NCI-H1930 (cell line): ENCODE measurements at places on chromosomes 5 and 9.

- no peak for DNase-seq
Measured at GRCh38 chr9:96089452-96090085, 212.4 kb downstream of the HSD17B3 start.

DNA sequence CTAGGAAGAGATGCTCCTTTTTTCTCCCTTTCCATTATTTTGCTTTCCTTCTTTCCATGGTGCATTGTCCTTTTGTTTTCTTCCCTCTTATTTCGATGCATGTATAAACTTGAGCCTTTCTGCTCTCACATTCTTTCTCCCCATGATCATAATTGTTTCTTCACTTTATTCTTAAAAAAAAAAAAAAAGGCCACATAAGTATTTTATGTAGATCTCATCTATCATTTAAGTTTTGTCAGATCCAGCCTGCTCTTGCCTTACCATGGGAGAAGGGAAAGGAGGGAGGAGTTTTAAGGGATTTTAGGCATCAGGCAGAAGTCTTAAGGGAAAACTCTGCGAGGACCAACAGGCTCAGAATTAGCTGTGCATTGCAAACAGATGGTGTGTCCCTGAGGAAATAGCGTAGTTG lies 11.1 kb downstream of the TGFBR1 start:
- no peak for DNase-seq

DNA sequence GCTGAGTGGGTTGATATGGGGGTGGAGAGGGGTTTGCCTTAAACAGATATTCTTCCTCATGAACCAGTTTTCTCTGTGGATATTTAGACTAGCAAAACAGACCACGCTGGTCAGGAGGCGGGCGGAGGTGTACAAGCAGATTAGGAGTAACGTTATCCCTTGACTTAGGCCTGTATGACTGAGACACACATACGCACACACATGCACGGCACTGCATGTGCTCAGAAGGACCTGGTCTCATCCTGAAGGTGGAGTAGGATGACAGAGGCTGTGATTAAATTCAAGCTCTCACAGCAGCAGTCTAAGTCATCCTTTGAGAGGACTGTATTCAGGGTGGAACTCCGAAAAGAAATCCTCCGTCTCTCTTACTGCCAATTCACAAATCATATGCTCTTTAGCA lies 209.7 kb downstream of the DIRAS2 start:
- DNase-seq = no peak

DNA sequence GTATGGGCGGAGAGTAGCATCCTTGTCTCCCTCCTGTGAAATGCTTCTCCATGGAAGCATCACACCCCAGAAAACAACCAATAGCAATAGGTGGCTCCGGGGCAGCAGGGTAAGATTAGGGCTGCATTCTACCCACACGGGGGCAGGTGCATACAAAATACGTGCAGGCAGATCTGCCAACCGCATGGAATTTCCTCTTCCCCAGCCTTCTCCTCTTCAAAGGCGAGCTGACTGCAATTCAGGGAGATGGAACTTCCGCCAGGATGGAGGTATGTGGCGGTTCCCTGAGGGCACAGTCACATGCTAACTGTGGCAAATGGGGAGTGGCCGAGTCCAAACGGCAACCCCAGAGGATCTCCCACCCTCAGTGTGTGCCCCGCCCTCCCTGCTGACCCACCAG lies 81.5 kb downstream of the LMNB1 start:
- no peak for DNase-seq

DNA sequence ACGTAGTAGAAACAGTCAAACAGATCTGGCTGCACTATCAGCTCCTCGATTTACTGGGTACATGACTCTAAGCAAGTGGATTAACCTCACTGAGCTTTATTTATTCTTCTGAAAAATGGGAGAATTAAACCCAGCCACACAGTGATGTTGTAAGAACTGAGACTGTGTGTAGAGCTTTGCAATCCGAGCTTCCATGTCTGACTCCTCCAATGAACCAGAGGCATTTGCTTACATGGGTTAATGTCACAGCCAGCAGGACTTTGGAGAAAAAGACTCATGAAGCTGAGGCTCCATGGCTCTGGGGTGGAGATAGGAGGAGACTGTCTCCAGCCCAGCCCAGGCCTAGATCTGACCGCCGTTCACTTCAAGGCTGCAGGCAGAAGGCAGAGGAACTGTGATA lies 201.3 kb downstream of the CDK5RAP2 start:
- no peak for DNase-seq

GRCh38 chr9:81083067-81083466 lies 606.3 kb downstream of the TLE1 start:
- no peak for DNase-seq

- no peak for DNase-seq
Measured at GRCh38 chr5:72378639-72379289, 58.6 kb downstream of the PTCD2 start.

GRCh38 chr5:124398460-124398859 lies 348.0 kb downstream of the ZNF608 start:
- no peak for DNase-seq

- DNase-seq = no peak
Measured at GRCh38 chr9:23638837-23639426, 187.1 kb downstream of the ELAVL2 start.

GRCh38 chr5:158380661-158381060 lies 521.7 kb upstream of the CLINT1 start:
- no peak for DNase-seq

GRCh38 chr5:181233801-181234454 lies 9.8 kb downstream of the RACK1 start:
- DNase-seq = no peak
